Ascending aorta (tissue), 2 donors: ENCODE measurements at places on chromosomes 7 and 10. TPM values are rescaled to one million over a fixed set of nuclear protein-coding genes. Genes with fewer than 3 reads are reported as not detected.

DNA sequence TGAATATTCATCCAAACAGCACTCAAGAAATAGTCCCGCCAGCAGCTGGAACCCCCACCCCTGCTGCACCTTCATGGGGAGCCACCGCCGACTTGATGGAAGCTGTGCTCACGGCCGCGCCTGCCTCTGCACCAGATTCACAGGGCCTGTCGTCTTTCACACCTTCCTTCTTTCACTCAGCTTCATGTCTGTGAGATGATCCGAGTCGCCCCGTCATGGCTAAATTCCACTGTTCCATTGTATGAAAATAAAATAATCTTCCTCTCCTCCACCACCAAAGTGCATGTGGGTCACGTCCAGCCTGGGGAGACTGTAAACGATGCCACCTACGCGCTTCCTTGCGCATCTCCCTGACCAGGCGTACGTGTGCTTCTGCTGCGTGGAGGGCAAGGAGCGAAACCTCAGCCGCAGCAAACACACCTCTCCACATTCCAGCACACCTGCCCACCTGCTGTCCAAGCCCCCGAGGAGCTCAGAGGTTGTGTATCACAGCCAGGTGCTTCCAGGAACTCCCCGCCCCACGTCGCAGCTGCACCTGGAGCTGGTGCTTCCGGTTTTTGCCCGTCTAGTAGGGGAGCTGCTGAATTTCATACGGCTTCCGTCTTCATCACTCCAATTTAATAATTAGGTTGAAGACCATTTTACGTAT lies 137.0 kb downstream of the PTPRN2 start:
- no peak for DNase-seq

DNA sequence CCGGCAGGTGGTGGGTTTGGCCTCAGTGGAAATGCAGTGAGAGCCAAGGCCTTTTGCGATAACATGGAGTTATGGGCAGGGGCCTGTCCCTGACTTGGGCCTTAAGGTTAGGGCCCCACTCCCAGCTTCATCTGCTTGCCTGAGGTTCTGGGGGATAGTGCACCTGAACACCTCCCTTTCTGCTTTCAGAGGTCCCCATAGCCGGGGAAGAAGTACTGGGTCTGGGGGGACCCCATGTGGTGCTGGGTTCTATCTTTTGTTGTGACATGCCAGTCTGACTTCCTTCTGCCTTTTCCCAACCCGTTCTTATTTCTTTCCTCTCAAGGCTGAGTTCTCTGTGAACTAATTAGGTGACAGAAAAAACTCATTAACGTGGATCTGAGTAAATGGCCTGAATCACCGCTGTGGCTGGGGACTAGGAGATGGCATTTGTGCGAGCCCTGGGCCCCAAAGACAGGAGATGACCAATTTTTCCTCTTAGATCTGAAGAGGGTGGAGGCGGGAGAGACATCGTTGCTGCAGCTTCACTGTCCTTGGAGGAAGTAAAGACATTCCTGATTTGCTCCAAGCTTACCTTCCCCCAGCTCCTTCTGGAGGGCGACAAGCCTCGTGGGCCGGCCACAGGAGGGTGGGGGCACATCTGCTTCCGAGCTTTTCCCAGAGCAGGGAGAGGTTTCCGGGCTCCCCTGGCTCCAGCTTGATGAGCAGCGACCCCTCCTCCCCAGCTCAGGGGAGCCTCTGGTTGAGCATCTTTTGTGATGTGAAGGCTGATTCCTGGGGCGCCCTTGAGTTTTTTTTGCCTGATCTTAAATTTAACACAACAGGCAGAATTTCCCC lies 2.0 kb downstream of the AGAP3 start:
- DNase-seq: no peak

- DNase-seq: no peak
Measured at GRCh38 chr10:115063701-115064658, 29.2 kb upstream of the ATRNL1 start.

DNA sequence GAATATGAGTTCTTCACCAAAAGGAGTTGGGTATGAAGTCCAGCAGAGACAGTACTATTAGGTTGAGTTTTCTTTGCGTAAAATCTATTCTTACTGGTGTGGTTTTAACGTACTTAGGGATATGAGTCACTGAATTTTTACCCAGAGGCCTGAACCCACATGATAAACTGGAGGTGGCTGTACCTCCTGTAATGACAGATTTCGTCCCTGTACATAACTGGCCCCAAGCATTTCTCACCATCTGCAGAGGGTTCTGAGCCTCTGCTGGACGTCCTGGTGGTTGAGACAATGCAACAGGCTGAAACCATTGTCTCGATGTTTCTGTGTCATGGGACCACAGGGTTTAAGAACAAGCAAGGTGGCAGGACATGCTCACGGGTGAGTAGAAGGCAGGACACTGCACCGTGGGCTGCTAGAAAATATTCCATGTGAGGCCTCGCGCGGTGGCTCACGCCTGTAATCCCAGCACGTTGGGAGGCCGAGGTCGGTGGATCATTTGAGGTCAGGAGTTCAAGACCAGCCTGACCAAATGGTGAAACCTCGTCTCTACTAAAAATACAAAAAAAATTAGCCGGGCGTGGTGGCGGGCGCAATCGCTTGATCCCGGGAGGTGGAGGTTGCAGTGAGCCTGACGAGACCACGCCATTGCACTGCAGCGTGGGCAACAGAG lies 233.9 kb downstream of the DNAJB6 start:
- no peak for DNase-seq

CYP3A7 gene
- total RNA-seq: not detected

CDC14C gene
- total RNA-seq: not detected

DNA sequence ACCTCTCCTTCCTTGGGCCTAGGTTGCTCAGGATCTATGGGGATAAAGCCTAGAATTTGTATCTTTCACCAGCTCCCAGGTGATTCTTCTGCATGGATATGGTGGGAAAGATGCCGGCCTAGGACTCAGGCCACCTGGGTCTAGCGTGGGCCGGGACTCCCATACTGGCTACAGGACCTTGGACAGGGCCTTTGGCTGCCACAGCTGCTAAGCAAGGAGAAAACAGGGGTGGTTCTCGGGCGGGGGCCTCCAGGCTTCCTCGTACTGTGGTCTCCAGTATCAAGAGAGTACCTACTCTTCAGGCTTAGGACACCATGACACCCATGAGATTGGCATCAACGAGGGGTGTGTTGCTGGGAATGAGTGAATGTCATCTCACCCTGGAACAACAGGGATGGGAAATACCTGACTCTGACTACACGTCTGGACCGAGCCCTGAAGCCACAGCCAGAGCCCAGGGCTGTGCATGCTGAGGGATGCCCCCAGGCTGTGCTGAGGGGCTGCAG lies 120.3 kb upstream of the ADAM12 start:
- no peak for DNase-seq

RTKN2 gene
- total RNA-seq: not detected

CPA1 gene
- not detected for total RNA-seq

DNA sequence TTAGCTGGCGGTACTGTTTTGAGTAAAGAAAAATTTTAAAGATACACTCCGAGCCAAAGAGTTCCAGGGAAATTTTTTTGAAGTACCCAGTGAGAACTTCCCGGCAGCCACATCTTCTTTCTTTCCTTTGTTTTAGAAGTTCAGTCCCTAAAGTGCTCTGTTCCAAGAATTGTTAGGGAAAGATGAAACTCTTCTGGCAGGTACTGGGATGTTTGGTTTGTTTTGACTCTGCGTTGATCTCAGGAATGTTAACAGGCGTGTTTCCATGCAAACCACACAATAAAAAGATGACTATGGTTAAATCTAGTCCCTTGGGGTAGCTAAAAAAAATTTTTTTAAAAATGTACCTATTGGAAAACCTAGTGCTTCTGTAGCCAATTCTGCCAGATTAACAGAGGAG lies 224.7 kb upstream of the PHYHIPL start:
- no peak for DNase-seq

GRCh38 chr7:25863005-25863728 lies 288.8 kb upstream of the NFE2L3 start:
- no peak for DNase-seq

PAX4 gene
- total RNA-seq: not detected

GRCh38 chr10:76453997-76454396 lies 1022.6 kb downstream of the LRMDA start:
- DNase-seq: no peak

EFCAB10 gene
- total RNA-seq: not detected

GRCh38 chr10:614790-615582 lies 74.5 kb downstream of the DIP2C start:
- DNase-seq: no peak

DNA sequence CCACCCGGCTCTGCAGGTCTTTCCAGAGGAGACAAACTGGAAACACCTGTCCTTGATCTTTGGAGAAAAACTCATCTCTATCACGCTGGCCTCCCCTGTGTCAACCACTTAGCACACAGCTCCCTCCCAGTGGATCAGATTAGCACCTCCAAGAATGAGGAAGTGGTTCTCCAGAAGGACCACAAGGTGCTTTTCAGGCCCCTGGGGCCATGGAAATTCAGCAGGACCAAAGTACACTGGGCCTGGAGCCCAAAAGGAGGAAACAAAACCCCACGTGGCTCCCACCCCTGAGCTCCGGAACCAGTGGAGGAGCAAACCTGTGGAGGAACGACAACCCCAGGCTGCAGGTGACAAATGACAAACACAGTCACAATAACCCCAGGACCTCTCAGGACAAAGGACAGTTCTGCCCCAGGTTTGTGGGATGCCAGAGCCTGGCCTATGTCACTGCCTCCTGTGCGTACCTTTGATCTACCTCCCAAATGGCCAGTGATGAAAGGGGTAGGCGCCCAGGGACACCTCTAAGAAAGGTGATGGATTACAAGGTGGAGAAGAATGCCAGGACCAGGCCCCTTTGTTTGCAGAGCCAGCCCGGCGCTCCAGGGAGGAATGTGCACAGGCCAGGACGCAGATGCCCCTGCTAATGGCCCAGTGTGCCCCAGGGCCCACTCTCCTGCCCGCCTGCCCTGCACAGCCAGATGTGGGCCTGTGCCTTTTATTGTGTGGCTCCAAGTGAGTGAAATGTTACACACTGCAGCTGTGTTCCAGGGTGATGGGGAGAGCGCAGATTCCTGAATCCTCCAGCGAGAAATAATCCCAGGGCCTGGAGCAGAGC lies 5.7 kb downstream of the TNS3 start:
- DNase-seq: peak; percentile 75

DNA sequence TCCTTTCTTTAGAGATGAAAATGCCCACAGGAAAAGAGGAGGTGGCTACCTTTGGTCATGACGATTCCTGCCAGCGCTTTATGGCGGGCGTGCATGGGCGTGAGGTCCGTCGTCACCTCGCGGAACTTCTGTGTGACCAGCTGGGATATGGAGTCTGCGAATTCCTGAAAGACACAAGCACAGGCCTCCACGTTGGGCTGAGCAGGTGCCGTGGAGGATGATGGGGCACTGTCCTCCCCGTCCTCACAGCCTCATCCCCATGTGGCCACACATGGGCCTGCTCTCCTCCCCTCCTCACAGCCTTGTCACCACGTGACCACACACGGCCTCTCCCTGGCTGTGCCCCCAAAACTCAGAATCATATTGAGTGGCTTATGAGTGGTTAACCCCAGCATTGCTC lies 214.7 kb downstream of the WDR37 start:
- no peak for DNase-seq

DNA sequence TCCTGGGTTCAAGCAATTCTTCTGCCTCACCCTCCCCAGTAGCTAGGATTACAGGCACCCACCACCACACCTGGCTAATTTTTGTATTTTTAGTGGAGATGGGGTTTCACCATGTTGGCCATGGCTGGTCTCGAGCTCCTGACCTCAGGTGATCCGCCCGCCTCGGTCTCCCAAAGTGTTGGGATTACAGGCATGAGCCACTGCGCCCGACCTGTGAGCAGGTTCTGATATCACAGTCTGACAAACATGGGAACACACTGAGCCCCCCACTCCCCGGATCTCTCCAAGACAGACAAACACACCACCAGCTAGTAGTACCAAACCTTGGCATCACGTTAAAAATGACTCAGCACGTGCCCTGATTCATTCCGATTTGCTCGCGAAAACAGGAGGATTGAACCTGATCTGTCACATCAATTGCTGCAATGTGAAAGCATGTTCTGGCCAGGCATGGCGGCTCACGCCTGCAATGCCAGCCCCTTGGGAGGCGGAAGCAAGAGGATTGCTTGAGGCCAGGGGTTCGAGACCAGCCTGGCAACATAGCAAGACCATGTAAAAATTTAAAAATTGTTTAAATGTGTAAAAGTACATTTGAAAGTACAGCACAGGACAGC lies 106.5 kb downstream of the SMURF1 start:
- peak; percentile 62 for DNase-seq

DNA sequence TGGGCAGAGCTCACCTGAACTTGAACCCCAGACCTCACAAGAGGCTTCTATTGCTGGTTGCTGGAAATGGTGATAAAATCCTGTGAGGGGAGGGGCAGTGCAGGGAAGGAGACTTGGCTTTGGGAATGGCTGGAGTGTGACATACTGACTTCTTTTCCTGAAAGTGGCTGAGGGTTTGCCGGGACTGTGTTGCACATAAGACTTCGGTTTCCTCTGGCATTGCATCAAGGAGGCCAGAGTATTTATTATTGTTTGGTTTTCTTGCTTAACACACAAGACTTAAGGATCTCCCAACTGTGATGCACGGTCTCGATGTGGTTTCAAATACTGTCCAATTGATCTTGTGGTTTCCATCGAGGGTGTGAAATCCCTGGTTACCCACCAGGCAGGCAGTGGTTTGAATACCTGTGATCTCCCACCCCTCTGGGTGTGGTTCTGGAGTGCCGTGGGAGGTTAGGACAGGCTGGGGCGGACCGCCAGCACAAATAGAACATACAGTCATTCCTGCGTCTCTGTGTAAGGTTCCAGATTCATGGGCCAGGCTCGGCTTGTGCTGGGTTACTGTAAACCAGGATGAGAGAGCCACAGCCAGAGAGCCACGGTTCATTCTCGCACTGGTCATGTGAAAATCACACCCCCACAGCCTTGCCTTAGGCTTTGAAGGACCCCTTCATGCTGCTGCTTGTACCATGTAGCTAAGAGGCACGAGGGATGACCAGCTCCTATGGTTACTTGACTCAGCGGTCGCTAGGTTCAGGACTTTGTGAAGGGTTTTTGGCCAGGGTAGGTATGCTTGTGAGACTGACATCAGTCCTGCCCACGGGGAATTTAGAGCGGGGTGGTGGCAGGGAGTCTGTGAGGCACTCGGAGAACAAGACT lies 39.2 kb downstream of the WBP1L start:
- peak; percentile 62 for DNase-seq

GRCh38 chr7:140137078-140137477 lies 39.7 kb downstream of the KDM7A start:
- DNase-seq: no peak

DNA sequence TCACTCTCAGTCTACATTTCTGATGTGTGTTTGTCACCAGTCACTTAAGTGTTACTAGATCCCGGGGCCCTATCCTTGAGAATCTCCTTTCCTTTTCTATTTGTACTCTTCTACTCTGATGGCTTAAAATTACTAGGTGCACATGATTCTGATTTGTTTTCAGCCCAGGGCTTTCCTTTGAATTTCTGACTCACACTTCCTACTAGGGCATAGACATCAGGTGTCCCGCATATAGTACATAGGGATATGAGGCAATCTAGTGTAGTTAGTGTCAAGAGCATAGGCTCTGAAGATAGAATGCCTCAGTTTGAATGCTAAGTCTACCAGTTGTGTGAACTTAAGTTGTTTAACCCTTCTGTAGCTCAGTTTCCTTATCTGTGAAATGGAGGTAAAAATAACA lies 49.4 kb upstream of the LRRN3 start:
- no peak for DNase-seq

DLX5 gene
- not detected for total RNA-seq

- no peak for DNase-seq
Measured at GRCh38 chr7:49260538-49260937, 336.2 kb downstream of the CDC14C start.

SPDYE6 gene
- not detected for total RNA-seq

GRCh38 chr7:12199363-12199762 lies 11.7 kb upstream of the TMEM106B start:
- no peak for DNase-seq

GRCh38 chr7:156176039-156176438 lies 363.8 kb upstream of the SHH start:
- no peak for DNase-seq

- no peak for DNase-seq
Measured at GRCh38 chr10:71832967-71833366, 18.1 kb downstream of the PSAP start.
